ENCODE measurements at places on chromosomes 12 and 14.

DNA sequence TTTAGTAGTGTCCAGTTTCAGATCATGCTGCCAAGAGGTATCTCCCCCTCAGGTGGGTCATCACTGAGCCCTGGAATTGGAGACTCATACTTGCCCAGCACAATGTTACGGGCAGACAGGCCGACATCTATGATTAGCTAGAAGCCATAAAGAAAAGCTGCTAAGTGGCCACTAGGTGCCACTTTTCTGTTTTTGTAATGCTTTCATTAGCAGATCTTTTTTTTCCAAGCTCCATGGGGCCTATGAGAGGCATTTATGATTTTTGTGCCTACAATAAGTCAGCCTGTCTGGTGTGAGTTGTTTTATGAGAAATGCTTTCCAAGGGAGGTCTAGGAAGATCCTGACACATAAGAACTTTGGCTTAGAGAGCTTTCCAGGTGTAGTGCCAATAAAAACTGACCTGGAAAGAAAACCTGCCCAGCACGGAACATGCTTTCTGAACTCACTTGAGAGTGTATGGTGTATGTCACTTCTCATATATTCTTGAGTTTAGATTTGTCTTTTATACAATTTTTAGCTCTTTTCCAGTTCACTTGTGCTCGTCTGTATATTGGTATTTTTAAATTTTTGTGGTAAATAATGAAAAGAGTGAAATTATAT, 21.8 kb upstream of the SMCO2 start:
- DNase-seq, result no peak

- no peak for DNase-seq
Observed at GRCh38 chr12:508795-509194, 49.1 kb downstream of the B4GALNT3 start.

DNA sequence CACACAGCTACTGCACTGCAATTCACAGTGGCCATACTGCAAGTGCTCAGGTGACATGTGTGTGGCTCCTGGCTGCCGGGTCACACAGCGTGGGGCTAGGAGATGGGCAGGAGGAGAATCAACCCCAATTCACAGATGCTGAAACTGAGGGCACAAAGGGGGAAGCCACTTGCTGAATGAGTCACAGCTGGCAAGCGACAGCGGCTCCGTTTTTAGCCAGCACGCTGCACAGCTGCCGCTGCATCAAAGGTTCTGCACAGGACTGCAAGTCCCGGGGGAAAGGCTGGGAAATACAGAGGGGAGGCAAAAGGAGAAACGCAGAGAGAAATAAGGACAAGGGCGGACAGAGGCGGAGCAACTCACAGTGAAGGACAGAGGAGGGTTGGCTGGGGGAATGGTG, 57.9 kb downstream of the KDM2B start:
- DNase-seq, result no peak

DNA sequence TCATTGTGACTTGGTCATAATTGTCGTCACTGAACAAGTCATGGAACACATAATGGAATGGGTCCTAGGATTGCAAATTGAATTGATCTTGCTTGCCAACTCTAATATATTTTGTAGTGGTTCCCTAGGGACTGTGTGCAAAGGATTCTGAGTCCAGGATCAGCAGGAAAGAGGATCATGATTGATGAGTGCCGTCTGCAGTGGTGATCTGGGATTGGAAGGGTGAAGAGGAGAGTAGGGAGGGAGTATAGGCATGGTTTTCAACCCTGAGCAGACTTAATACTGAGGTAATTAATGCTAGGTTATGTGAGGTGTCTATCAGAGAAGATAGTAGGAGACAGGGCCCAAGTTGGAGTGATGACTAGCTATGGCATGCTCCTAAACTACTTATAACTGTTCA, 168.9 kb downstream of the ESR2 start:
- DNase-seq, result no peak

Data from NCI-H1105 (cell line).